ENCODE measurements at places on chromosomes 16 and 17. TPM values are rescaled to one million over a fixed set of nuclear protein-coding genes. Genes with fewer than 3 reads are reported as not detected.

The TBC1D3C gene
- not detected for polyA plus RNA-seq

- no peak for DNase-seq
Observed at GRCh38 chr16:58121132-58121531, 8.0 kb downstream of the CFAP20 start.

DNA sequence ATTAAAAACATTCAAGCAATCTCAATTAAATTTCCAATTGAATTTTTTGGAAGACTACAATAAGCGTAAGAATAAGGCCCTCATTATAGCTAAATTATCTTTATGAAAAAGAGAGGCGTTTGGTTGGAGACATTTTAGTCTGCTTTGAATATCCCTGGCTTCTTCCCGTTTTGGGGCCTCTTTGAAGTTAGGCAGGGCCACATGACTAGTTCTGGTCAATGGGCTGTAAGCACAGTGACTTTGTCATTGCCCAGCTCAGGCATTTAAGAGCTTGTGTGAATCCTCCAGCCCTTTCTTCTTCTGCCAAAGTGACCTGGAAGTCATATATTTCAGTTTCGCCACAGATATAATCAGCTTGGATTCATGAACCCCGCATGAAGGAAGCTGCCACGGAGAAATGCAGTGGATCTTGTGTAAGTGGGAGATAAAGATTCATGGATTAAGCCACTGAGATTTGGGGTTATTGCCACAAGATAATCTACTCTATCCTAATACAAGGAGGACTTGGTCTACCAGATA is 21.7 kb upstream of the UBTF start:
- no peak for DNase-seq

GRCh38 chr17:82204831-82205719 is 7.6 kb downstream of the CCDC57 start:
- no peak for DNase-seq

GRCh38 chr17:11707586-11707985 is 109.3 kb downstream of the DNAH9 start:
- no peak for DNase-seq

Data from left lung (tissue), 14 donors.